Hepatocyte (in vitro differentiated cells): ENCODE measurements at places on chromosomes 1 and 21.

- DNase-seq: no peak
Observed at GRCh38 chr1:247115545-247115944, 11.4 kb upstream of the ZNF669 start.

GRCh38 chr1:229027622-229028182 is 243.2 kb upstream of the RAB4A start:
- DNase-seq: peak; percentile 59

GRCh38 chr1:87030740-87031690 is 116.6 kb downstream of the HS2ST1 start:
- DNase-seq: no peak

GRCh38 chr1:58805716-58806571 is 22.1 kb upstream of the JUN start:
- peak; percentile 31 for DNase-seq

DNA sequence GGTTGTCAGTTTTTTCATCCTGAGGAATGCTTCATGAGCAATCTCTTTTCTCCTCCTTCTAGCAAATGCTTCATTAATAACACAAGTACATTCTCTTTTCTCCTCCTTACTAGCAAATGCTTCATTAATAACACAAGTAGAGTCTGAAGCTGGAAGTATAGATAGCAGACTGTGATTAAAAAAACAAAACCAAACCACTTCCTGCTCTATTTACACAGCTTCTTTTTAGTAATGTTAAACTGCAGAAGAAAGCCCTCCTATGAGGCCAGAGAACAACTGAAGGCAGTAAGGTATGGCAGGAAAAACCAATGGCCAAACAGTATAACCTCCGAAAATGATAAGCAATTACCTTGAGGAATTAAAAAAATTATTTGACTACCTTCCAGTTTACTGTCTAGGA is 90.1 kb downstream of the ZSWIM5 start:
- DNase-seq: no peak

DNA sequence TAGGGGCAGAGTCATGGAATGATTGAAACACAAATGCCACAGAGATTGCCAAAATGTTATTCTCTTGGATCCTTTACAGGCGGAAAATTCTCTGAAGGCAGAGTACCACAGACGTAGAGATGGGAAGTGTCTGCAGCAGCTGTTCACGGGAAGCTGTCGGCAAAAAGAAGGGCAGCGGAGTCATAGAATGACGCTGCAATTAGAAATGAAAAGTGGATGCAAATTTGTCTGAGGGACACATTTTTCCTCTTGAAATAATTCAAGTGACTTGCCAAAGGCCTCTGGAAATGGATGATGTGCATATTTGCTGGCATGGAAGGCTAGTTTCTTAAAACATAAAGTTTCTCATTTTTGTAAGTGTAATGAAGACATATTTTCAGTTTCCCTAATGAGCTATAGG is 77.5 kb upstream of the PLD5 start:
- no peak for DNase-seq

DNA sequence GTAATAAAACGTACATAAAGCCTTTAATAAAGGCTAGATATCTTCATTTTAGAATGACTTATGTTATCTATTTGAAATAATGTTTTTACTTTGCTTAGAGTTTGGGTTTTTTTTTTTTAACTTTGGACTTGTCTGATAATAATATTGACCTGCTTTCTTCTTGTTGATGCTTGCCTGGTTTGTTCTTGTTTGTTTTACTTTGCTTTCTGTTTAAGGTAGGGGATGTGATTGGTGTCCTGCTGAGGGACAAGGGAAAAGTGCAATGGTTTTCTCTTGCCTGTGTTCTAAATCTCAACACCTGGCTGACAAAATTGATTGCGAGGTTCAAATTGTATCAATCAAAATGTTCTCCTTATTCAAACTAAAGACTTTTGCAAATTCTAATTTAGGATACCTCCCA is 2.2 kb upstream of the FH start:
- no peak for DNase-seq

GRCh38 chr1:25622531-25622930 is 5.9 kb downstream of the MAN1C1 start:
- DNase-seq: no peak

DNA sequence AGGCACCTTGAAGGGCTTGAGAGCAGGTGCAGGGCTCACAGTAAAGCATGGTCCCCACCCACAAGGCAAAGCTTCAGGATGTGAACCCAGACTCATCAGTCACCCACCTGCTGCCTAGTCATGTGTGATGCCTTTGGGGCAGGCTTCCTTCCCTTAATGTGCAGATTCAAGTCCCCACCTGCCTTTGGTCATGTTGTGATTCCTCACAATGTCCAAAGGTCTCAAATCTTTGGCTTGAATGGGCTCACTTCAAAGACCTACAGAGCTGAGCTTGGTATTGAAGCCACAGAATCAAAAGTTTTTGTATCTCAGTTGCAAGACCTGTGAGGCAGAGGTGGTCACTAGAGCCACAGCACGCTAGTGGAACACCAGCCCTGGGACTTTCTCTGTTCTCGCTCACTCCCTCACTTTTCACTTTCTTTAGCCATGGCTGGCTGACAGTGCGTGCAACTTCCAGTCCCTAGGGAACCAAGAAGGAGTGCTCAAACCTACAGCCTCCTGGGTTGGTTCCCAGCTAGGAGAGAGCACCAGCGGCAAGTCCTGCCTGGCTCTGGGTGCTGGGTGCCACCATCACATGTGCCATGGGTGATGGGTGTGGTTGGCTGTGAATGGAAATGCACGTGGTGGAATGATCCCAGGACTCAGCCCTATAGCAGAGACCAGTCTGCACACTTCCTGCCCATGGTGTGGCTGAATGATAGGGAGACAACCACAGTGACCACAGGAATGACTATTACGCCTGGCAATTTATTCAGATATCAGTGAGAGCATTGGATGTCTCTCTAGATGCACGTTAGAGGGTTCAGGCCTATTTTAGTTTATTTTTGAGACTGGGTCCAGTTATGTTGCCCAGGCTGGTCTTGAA is 26.4 kb upstream of the CLIC6 start:
- DNase-seq: no peak

DNA sequence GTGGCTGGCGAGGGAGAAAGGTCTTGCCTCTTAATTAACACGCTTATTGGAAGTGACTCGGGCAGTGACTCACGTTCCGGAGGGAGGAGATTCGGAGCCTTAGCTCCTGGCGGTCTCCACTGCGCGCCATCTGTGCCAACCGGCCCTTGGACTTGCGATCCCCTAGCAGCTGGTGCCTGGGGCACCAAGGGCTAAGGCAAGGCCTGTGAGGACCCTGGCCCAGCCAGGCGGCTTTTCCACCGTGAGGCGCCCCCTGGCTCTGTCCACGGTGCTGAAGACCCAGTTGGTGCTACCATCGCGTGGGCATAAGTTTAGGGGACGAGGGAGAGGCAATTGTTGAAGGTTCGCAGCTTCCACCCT is 1.3 kb upstream of the SYT6 start:
- DNase-seq: peak; percentile 45

GRCh38 chr1:58992643-58993042 is 208.8 kb upstream of the JUN start:
- no peak for DNase-seq

GRCh38 chr1:103441342-103441741 is 84.2 kb upstream of the RNPC3 start:
- no peak for DNase-seq

DNA sequence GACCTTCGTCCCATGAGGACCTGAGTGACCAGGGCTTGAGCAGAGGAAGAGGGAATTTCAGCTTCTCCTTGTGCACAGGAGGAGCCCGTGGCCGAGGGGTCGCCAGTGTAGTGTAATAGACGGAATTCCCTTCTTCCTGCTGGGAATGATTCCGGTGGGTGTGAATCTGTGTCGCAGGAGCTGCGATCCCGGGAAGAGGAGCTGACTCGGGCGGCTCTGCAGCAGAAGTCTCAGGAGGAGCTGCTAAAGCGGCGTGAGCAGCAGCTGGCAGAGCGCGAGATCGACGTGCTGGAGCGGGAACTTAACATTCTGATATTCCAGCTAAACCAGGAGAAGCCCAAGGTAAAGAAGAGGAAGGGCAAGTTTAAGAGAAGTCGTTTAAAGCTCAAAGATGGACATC is 34.4 kb downstream of the MAP3K21 start:
- no peak for DNase-seq

DNA sequence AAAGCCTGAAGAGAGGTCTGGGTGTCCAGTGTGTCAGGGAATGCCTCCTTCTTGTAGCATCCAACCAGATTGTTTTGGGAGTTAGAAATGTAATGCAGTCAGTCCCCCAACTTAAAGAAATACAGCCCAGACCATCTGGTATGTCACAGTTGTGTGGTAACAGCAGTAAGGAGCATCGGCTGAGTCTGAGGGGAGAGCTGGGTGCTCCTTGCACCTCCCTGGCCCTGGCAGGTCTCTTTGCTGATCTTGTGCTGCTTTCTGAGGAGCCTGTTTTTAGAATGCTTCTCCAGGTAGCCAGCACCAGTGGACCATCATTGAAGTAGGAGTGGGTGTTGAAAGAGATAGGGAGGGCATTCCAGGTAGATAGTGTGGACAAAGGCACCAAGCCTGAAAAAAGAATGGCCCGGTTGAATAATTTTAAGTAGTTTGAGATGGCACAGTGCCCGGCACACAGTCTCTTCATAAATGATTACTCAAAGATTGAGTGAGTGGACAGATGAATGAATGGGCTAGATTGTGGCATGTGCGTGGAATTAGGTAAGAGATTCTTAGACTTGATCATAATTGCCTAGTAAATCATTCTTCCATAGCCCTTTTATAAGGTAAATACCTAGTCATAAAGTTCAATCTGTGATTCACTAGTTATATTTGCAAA is 46.5 kb downstream of the LAMC1 start:
- no peak for DNase-seq

- DNase-seq: no peak
Observed at GRCh38 chr1:36565576-36566501, 83.1 kb upstream of the CSF3R start.

- peak; percentile 69 for DNase-seq
Observed at GRCh38 chr1:220873868-220874655, 5.2 kb upstream of the HLX start.

DNA sequence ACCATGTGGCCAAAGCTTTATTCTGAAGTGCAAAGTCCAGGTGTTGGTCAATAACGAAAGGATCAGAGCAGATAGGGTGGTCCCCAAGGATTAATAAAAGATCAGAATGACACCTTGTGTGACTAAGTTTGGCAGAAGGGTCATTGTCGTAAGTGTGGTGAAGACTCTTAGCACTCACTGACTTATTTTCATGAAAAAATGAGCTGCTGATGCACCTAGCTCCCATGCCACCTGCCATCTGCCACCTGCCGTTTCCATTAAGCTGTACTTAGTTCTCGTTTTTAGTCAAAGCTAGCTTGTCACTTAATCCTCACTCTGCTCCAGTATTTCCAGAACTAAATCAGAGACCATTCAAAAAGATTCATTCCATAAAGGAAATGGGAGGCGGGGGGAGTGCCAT is 112.6 kb downstream of the SEC16B start:
- no peak for DNase-seq

DNA sequence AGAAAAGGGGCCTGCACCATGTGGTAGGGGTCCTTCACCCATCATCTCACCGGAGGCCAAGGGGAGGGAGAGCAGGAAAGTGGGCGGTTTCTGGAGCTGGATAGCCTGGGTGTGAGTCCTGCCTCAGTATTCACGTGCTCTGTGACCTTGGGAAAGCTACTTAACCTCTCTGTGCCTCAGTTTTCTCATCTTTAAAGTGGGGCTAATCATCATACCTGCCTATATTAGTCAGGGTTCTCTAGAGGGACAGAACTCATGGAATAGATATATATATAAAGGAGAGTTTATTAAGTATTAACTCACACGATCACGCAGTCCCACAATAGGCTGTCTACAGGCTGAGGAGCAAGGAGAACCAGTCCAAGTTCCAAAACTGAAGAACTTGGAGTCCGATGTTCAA is 78.7 kb downstream of the FBXO2 start:
- no peak for DNase-seq
